Pancreas (tissue), 10 donors: ENCODE measurements at places on chromosomes 3 and 15. TPM values are rescaled to one million over a fixed set of nuclear protein-coding genes. Genes with fewer than 3 reads are reported as not detected.

DNA sequence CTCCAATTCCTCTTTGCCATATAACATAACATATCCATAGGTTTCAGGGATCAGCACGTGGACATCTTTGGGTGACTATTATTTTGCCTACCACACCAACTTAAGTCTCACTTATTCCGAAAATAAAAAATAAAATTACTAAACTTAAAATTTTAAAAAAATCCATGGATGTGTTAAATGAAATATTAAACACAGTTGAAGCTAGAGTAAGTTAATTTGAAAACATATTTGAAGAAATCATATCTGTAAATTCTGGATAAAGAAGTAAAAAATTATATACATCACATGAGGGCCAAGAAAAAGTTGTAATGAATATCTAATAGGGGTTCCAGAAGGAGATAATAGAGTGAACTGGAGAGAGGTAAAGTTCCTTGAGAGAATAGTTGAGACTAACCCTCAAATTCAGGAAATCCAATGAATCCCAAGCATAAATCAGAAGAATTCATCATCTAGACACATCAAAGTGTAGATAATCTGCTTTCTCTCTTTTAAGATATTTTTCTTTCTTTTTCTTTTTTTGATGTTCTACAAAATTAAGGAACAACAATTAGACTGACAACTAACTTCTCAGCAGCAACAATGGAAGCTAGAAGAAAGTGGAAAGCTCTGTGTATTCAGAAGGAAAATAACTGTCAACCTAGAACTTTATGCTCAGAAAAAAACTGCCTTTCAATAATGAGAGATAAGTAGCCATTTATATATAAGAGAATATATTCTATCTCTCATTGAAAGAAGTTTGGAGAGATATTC is 147.4 kb downstream of the ABHD5 start:
- H3K36me3 ChIP-seq = no peaks in the 10 kb centered on the region
- DNase-seq = no peak
- H3K4me1 ChIP-seq = no peaks in the 10 kb centered on the region
- no peak overlapping the region for H3K27ac ChIP-seq

- H3K4me3 ChIP-seq = no peak overlapping the region
- no peaks in the 10 kb centered on the region for H3K36me3 ChIP-seq
- DNase-seq = no peak
- H3K4me1 ChIP-seq = no peaks in the 10 kb centered on the region
Observed at GRCh38 chr3:178492491-178492890, 43.7 kb upstream of the KCNMB2 start.

- no peak for DNase-seq
- H3K36me3 ChIP-seq = no peaks in the 10 kb centered on the region
- no peak overlapping the region for H3K27ac ChIP-seq
- H3K27me3 ChIP-seq = no peaks in the 10 kb centered on the region
Observed at GRCh38 chr3:12131351-12132090, 27.2 kb downstream of the TIMP4 start.

The FEZF2 gene
- not detected for total RNA-seq
